ENCODE measurements at places on chromosomes 2 and 18.

GRCh38 chr2:118449401-118449800, 361.1 kb downstream of the INSIG2 start:
- no peak for DNase-seq

GRCh38 chr2:71067567-71068217, 756 bp upstream of the NAGK start:
- no peak for DNase-seq

- peak; percentile 57 for DNase-seq
Measured at GRCh38 chr18:26549263-26550094, 1.1 kb upstream of the KCTD1 start.

DNA sequence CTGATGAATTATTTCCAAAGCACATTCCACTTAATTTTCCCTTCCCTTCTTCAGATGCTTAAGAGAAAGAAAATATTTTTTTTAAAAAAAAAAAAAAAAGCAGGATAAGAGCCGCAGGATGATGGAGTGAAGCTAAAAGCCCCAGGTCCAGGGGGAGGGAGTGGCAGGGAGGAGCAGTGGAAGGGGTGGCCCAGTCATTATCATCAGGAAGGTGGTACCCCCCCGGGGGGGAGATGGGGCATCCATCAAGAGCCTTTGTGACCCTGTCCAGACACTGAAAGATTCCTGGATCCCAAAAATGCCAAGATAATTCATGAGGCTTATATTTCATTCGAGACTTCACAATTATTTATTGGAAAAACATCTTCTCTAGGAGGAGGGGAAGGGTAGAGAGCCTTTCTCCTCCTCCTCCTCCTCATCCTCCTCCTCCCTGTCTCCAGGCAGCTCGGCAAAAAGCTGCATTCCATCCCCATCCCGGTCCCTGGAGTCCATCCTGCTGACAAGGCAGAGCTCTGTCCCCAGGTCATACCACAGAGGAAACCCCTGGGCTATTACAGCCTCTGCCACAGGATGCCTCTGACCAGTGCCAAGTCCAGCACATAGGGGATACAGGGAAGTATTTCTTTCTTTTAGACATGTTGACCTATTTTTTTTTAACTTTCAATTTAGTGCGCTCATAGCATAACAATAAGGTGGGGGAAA, 125.3 kb downstream of the TWIST2 start:
- no peak for DNase-seq

All from nucleus accumbens (tissue), 56 donors.